ENCODE measurements at places on chromosomes 3 and 15.

GRCh38 chr3:186451371-186451770 lies 89.3 kb upstream of the DGKG start:
- no peak for DNase-seq

GRCh38 chr15:20358779-20359414 lies 182.7 kb downstream of the GOLGA6L6 start:
- peak; percentile 8 for DNase-seq

DNA sequence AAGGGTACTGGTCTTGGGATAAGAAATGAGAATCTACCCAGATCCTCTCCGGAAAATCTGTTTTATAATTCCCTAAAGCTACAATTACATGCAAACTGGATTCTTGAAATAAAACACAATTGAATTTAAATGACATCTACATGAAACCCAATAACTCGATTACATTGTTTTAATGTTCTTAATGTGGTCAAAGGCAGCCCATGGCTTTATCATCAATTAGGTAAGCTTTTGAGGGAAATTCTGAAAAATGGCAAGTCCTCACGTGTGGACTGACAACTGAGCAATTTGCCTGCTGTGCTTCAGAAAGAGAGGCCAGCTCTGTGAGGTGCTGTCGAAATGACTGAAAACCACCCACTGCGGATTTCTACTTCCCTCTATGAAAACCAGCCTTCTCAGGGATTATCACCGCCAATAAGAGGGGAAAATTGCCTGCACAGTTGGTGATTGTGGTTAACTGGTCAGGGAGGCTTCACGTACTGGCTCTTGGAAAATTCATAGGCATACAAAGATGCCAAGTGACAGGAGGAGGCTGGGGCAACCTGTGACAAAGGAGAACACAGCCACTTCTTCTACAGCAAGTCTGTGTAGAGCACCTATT lies 200.8 kb upstream of the SLCO3A1 start:
- no peak for DNase-seq

- DNase-seq, result no peak
Observed at GRCh38 chr3:140499114-140499757, 178.6 kb upstream of the TRIM42 start.

DNA sequence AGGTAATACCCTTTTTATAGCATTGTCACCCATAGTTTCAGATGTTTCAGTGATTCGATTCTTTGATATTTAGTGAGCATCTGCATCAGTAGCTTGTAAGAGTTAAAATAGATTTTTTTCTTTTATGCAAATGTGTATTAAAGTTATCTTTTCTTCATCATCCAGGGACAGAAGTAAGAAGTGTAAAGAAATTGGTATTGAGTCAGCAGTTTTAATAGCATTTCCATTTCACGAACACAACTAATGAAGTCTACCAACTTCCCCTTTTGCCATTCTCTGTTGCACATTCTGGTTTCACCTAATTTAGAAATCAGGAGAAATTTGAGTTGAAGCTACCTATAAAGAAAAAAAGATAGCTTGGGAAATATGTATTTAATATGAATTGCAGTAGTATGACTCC lies 127.9 kb downstream of the ROBO1 start:
- DNase-seq, result no peak

- DNase-seq, result no peak
Observed at GRCh38 chr15:98859149-98859548, 148.4 kb downstream of the PGPEP1L start.

DNA sequence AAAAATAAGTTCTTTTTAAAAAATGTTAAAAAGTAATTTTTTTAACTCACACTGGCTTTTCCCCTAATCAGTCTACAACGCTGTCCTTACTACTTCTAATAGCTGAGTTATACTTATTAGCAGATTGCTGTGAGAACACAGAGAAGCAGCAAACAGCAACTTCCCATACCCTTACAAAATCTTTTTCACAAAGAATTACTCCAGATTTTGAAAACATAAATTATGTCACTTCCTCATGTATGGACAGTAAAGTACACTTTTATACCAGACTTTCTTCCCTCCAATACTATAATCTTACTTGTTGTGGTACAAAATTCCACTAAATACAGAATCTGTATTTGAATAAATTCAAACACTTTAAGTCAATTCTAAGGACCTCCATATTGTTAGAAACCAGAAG lies 2.1 kb downstream of the PHC3 start:
- DNase-seq, result no peak

- no peak for DNase-seq
Observed at GRCh38 chr3:15450438-15451215, 23.2 kb downstream of the EAF1 start.

GRCh38 chr3:14595561-14595960 lies 55.4 kb upstream of the GRIP2 start:
- DNase-seq, result no peak
